ENCODE measurements at places on chromosomes 16 and 17.

GRCh38 chr17:836151-836550 is 54.0 kb downstream of the MRM3 start:
- DNase-seq, result no peak

- no peak for DNase-seq
Observed at GRCh38 chr16:58057784-58058183, 32.2 kb downstream of the MMP15 start.

GRCh38 chr17:75828076-75828400 is 16.2 kb downstream of the UNC13D start:
- DNase-seq, result no peak

- no peak for DNase-seq
Observed at GRCh38 chr17:245611-246010, 64.2 kb upstream of the DOC2B start.

- no peak for DNase-seq
Observed at GRCh38 chr16:81649561-81650184, 129.4 kb upstream of the PLCG2 start.

DNA sequence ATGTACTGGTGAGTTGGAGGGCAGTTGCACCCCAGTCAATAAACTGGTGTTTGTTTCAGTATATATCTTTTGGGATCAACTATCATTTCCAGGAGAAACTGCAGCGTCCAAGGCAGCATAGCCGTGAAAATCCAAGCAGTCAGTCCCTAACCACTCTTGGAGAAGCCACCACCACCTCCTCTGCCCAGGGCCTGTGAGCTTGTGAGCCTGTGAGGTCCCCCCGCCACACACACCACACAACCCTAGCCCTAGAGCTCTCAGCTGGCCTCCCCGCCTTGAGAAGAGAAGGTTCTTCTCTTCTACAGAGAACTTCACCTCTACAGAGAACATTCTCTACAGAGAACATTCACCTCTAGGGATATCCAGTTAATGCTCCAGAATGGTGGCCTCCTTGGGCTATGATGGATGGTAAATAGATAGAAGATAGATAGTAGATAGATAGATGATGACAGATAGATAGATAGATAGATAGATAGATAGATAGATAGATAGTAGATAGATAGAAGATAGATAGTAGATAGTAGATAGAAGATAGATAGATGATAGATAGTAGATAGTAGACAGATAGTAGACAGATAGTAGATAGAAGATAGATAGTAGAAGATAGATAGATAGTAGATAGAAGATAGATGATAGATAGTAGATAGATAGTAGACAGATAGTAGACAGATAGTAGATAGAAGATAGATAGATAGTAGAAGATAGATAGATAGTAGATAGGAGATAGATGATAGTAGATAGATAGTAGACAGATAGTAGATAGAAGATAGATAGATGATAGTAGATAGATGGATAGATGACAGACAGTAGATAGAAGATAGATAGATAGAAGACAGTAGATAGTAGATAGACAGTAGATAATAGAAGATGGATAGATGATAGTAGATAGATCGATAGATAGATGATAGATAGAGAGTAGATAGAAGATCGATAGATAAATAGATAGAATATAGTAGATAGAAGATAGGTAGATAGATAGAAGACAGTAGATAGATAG is 13.7 kb downstream of the ALOX15B start:
- DNase-seq, result no peak

GRCh38 chr17:62941358-62941991 is 24.6 kb upstream of the TANC2 start:
- DNase-seq, result no peak

- DNase-seq, result no peak
Observed at GRCh38 chr16:75919664-75920063, 193.4 kb upstream of the CPHXL start.

- no peak for DNase-seq
Observed at GRCh38 chr17:200586-200985, 19.1 kb upstream of the DOC2B start.

GRCh38 chr17:55652825-55653224 is 69.8 kb downstream of the TMEM100 start:
- no peak for DNase-seq

- no peak for DNase-seq
Observed at GRCh38 chr17:19470530-19471261, 59.7 kb downstream of the RNF112 start.

GRCh38 chr16:23974223-23974622 is 138.4 kb downstream of the PRKCB start:
- DNase-seq, result no peak

DNA sequence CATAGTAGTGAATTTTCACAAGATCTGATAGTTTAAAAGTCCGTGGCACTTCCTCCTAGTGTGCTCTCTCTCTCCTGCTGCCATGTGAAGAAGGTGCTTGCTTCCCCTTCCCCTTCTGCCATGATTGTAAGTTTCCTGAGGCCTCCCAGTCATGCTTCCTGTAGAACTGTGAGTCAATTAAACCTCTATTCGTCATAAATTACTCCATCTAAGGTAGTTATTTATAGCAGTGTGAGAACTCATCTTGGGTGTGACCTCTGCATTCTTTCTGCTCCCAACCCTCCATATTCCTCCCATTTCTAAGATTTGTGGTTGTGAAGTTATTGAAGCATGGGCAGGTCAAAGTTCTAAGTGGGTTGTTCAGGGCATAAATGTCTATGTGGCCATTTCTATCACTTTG is 62.1 kb upstream of the ADAMTS18 start:
- no peak for DNase-seq

- no peak for DNase-seq
Observed at GRCh38 chr17:57869617-57870282, 19.9 kb upstream of the MRPS23 start.

GRCh38 chr16:84986102-84986501 is 25.2 kb downstream of the ZDHHC7 start:
- DNase-seq, result no peak

GRCh38 chr17:48597778-48598631 is 4.4 kb upstream of the HOXB5 start:
- peak; percentile 72 for DNase-seq

- DNase-seq, result no peak
Observed at GRCh38 chr17:50923611-50924010, 57.5 kb upstream of the TOB1 start.

GRCh38 chr17:11909348-11909747 is 87.9 kb downstream of the ZNF18 start:
- DNase-seq, result no peak

DNA sequence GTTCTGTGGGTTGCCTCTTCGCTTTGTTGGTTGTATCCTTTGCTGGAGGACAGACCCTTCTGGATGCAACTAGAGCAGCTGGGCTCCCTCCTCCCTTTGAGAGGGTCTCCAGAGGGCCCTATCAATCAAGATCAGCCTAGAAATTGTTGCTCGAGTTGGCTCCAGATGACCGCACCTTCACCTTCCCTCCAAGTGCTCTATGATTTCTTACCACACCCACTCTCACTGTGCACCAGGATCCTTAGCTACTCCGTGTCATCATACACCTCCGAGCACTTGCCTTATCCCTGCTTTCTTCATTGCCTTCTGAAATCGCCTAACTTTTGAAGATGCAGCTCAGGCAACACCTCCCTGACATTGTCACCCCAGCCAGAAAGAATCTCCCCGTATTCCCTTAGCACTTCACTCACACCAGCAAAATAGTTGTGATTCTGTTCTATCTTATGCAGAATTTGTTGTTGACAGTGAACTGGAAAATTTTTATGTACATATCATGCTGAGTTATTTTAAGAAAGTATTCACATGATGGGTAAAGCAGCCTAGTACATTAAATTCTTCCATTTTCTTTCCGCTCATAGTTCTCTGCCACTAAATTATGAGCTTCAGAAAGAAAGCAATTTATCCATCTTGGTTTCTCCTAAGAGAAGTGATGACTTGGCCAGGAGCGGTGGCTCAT is 52.9 kb downstream of the ABAT start:
- DNase-seq, result no peak

DNA sequence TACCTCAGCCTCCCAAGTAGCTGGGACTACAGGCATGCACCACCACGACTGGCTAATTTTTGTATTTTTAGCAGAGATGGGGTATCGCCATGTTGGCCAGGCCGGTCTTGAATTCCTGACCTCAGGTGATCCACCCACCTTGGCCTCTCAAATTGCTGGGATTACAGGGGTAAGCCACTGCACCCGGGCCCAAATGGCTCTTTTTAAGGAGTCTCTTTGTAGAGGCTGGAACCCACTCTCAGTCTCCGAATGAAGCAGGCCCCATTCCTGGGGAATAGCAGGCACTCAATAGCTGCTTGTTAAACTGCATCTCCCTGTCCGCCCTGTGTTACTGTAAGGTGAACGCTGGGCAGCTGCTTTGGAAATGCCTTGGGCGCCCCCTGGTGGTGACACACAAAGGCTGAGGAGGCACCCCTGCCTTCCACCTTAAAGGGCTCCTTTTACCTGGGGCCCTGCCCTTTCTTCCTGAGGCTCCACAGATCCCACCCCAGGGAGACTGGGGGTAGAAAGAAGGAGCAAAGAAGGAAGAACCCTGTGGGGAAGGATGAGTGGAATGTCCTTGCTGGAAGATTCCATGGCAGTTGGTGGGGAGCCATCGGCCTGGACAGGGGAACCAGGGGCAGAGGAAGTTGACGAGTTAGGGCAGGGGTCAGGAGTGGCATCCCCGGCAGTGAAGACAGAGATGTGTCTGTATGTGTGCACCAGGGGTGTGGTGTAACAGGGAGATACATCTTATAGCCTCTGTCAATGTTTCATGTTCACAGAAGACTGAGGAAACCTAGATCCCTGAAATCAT is 6.1 kb upstream of the SP2 start:
- peak; percentile 48 for DNase-seq

- DNase-seq, result no peak
Observed at GRCh38 chr16:84611041-84611440, 6.8 kb downstream of the COTL1 start.

DNA sequence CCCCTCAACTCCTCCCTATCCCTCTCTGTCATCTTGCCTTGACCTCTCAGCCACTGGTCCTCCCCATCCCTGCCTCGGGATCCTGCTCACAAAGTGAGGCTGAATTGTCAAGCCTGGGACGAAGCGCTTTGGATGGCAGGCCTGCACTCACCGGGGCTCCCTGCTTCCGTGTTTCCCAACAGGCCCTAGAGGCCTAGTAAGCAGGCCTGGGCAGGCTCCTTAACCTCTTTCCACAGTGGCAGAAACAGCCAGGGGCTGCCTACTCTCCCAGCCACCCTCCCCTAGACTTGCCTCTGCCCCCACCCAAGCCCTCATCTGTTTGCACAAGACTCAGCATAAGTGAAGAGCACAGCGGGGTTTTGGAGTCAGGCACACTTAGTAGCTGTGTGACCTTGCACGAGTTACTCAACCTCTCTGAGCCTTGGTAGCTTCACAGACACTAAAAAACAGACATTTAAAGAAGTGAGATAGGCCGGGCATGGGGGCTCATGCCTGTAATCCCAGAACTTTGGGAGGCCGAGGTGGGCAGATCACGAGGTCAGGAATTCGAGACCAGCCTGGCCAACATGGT is 5.0 kb upstream of the FADS6 start:
- no peak for DNase-seq

- DNase-seq, result no peak
Observed at GRCh38 chr16:29107299-29107698, 122.4 kb downstream of the LAT start.

GRCh38 chr16:75317101-75317522 is 65.7 kb upstream of the BCAR1 start:
- peak; percentile 31 for DNase-seq

- no peak for DNase-seq
Observed at GRCh38 chr17:41103896-41104295, 1.3 kb upstream of the KRTAP4-9 start.

DNA sequence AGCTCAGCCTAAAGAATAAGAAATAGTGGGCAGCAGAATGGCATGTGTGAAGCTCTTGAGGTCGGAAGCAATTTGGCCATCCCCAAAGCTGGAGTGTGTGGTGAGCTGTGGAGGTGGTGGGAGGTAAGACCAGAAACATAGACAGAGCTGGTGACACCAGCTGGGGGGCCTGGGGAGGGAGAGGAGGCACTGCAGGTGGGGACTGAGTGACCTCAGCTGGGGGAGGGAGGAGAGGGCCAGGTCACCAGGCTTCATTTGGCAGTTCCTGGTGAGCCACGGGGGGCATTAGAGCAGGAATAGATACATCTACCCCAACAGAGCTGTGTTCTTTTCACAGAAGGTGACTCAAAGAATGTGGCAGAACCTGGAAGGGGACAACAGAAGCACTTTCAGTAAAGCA is 31.9 kb downstream of the WFDC1 start:
- no peak for DNase-seq

GRCh38 chr17:74499992-74500391 is 31.3 kb downstream of the CD300LB start:
- DNase-seq, result no peak

- DNase-seq, result no peak
Observed at GRCh38 chr16:1258225-1258600, 2.3 kb downstream of the TPSD1 start.

DNA sequence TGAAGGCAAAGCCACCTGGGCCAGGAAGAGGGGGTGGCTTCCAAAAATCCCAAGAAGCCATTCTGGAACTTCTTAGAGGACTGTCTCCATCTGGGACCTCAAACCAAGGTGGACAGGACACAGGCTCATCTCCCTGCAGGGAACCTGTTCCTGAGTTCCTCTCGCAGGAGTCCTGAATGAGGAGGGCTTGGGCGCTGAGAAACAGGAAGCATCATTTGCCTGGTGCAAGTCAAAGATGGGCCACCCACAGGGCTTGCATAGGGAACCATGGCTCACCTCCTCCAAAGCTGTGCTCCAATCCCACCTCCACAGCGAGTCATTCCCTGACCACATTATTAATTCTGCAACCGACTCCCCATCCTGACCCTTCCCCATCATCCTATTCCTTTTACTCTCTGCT is 55.0 kb upstream of the RPL38 start:
- no peak for DNase-seq

DNA sequence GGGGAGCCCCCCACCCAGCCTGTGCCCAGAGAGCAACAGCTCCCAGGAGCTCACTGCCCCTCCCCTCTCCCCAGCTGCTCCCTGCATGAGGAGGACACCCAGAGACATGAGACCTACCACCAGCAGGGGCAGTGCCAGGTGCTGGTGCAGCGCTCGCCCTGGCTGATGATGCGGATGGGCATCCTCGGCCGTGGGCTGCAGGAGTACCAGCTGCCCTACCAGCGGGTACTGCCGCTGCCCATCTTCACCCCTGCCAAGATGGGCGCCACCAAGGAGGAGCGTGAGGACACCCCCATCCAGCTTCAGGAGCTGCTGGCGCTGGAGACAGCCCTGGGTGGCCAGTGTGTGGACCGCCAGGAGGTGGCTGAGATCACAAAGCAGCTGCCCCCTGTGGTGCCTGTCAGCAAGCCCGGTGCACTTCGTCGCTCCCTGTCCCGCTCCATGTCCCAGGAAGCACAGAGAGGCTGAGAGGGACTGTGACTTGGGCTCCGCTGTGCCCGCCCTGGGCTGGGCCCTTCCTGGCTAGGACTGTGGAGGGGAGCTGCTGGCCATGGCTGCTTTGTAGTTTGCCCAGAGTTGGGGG is 584 bp downstream of the TCAP start:
- no peak for DNase-seq
